ENCODE measurements at places on chromosomes 5 and 9.

DNA sequence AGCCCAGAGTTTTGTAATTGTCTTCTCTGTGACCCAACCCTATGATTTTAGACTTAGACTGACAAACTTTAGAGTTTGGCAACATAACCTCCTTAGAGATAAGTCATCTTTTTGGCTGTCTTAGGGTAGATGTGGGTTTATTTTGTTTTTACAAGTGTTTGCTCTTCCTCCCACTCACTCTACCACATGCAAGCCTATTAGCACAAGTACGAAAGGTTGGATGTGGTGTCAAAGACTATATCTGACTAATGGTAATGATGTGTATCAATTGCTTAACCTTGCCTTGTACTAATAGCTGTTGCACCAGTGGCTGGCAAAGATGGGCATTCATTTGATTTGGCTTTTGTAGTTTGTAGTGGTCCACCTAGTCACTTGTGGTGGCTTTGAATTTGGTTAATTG lies 46.5 kb downstream of the SLC25A46 start:
- DNase-seq, result no peak

- DNase-seq, result no peak
These were observed 23.4 kb downstream of the CORO2A start for GRCh38 chr9:98168941-98169488.

DNA sequence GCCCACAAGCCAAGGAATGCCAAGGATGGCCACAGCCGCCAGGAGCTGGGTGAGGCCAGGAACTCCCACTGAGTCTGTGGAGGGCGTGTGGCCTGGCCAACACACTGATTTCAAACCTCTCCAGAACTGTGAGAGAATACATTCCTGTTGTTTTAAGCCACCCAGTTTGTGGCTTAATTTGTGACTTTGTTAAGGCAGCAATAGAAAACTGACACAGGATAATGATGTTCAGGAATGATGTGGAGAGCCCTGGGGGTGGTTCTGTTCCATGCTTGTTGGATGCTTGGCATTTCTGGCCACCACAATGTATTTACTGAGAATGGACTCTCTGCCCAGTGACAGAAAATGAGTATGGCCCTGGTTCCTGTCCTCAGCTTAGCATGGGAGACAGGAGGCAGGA lies 82.8 kb downstream of the DAP start:
- DNase-seq, result no peak

GRCh38 chr9:110049699-110050450 lies 158.1 kb downstream of the C9orf152 start:
- DNase-seq, result no peak

GRCh38 chr5:174317256-174317894 lies 271.9 kb downstream of the NSG2 start:
- no peak for DNase-seq

GRCh38 chr5:143671674-143672569 lies 140.0 kb upstream of the HMHB1 start:
- DNase-seq, result no peak

DNA sequence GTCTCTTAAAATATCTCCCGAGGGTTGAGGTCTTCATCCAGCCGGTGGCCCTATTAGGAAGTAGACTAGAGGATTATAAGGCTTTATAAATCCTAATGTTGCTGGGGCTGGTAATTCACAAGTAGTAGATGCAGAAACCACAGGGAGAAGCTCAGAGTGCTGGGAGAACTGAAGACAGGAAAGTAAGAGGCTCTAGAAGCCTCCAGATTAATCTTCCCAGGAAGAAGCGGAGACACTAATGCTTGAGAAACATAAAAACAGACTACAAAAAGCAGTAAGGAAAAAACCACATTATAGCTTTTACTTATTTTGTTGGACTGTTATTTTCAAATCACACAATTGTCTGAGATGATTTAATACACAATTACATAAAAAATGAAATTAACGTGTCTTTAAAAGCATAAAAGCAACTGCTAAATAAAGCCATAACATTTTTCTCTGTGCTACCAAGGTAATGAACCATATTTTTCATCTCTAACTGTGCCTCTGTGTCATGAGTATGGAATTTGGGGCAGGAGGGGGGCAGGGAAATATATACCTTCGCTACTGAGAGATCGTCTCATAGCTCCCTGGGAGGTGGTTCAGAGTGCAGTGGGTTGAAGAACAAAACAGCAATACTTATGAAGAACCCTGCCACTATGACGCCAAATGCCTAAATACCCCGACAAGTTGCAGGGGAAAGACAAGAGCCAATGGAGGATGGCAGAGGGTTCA lies 806.2 kb upstream of the WWC1 start:
- no peak for DNase-seq

- DNase-seq, result no peak
These were observed 852 bp downstream of the IL9 start for GRCh38 chr5:135894789-135895188.

DNA sequence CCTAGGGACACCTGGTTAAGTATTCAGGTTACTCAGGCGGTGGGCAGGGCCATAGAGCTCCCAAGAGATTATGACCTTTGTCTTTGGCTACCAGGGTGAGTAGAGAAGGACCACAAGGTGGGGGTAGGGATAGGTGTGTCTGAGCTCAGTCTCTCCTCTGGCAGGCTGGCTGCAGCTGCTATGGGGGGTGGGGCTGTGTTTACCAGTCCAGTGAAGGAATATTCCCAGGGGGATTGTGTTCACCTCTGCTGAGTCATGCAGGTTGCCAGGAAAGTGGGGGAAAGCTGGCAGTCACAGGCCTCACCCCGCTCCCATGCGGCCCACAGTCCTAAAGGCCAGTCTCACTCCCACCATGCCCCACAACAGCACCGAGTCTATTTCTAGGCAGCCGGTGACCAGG lies 53.6 kb upstream of the POU5F2 start:
- no peak for DNase-seq

DNA sequence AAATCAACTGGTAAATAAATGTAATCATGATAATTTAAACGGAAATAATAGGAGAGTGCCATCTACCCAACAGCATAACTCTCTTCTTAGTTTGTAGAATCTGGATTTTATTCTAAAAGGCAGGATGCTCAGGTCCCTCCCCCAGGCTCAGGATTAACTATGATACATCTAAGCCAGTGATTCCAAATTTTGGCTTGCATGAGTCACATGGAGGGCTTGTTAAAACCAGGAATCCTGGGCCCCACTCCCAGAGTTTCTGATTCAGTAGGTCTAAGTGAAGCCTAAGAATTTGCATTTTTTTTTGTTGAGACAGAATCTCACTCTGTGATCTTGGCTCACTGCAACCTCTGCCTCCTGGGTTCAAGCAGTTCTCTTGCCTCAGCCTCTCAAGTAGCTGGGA lies 62.3 kb upstream of the ZFR start:
- no peak for DNase-seq

- no peak for DNase-seq
These were observed 3.8 kb downstream of the NMRK1 start for GRCh38 chr9:75084081-75084672.

- DNase-seq, result no peak
These were observed 156.9 kb downstream of the UNC13B start for GRCh38 chr9:35318741-35319140.

DNA sequence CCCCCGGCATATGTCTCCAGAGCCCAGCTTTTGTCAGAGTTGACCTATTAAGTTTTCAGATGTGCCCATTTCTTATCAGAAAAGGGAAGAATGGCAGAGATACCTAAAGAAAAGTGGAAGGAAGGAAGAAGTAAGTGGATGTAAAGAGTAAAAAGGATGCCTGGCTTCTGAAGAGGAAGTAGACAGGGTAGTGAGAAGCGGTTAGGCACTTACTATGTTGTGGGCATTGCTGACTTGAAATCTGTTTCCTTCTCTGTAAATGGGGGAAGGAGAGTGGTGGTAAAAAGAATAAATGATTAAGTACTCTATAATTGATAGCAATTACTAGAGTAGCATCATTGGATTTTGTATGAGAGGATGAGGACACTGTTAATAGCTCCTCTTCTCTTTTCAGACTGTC lies 9.9 kb downstream of the ANP32B start:
- DNase-seq, result no peak

- DNase-seq, result no peak
These were observed 9.2 kb upstream of the RARS1 start for GRCh38 chr5:168477060-168477459.

DNA sequence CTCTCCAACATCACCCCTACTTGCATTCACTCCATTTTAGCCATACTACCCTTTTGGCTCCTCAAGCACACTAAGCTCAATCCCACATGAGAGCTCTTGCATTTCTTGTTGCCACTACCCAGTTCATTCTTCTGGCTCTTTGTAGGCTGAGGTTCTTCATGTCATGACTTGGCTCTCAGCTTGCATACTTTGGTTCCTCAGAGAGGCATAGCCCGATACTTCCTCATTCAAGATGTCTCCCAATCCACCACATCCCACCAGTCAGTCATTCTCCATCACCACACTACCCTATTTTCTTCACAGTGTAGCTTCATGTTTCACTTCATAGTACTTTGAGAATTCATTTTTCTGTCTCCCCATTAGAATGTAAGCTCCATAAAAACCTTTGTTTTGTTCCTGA lies 116.7 kb downstream of the NR6A1 start:
- no peak for DNase-seq

DNA sequence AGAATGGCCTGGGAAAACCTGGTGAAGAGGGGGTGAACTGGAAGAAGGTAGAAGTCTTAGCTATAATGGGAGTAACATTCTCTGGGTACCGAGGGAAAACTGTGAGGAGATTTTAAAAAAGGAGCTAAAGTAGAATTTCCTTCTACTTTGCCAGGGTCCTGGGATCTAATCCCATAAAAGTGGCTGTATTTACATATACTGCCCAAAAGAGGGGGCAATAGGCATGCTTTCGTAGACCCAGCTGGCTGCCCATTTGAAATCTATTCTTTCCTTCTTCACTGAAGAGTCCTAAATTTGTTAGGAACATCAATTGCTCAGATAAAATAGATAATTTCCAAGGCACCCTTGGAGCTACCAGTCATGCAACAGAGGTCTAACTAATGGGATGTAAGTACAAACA lies 159.2 kb downstream of the CDC42SE2 start:
- no peak for DNase-seq

DNA sequence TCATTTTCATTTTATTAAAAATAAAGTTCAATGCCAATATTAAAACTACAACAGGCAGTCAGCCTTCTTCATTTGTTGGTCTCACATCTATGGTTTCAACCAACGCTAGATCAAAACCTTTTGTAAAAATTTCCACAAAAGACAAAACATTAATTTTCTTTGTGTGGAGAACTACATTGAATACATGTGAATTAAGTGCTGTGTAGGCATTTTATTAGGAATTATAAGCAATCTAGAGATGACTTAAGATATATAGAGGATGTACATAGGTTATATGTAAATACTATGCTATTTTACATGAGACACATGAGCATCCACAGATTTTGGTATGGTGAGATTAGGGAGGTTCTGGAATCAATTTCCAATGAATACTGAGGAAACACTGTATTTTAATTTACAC lies 94.2 kb downstream of the CYLC2 start:
- DNase-seq, result no peak

- DNase-seq, result no peak
These were observed 101.4 kb downstream of the PPARGC1B start for GRCh38 chr5:149831492-149831891.

- DNase-seq, result no peak
These were observed 72.2 kb downstream of the WDR41 start for GRCh38 chr5:77419644-77420582.

- no peak for DNase-seq
These were observed 7.5 kb downstream of the ADAMTS13 start for GRCh38 chr9:133429641-133430161.

GRCh38 chr9:125260561-125260960 lies 1.1 kb upstream of the GAPVD1 start:
- no peak for DNase-seq

DNA sequence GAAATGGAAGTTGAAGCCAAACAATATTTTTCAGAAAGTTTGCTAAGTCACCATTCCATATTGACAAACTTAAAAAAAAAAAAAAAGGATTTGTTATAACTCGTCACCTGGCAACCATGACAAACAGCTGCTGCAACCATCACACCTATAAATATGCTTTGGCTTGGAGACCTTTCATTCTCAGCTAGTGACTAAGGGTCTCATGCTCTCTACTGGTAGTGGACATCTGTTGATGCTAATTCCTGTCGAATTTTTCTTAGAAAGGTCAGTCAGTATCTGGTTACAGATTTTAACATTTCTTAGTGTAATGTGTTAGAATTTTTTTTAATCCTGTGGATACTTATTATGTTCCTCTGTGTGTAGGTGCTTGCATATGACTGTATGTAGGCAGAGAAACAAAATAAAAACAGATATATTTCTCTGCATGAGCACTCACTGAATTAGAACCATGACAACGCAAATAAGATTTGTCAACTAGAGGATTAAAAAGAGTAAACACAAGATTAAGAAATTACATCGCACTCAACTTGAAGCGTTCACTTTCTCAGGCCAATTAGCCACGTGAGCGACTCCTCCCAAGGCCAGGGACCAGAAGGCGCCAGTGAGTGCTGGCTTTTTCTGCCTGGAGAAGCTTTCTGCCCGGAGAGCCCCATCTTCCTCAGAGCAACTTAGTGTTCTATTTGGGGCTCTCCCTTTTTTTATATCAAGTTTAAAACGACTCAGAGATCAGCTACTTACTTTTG lies 27.0 kb upstream of the ZNF622 start:
- DNase-seq, result peak; percentile 7
